ENCODE measurements at places on chromosomes 12 and 14.
A peak's percentile ranks its signal among the peaks of the same experiment; 100 is the strongest.

DNA sequence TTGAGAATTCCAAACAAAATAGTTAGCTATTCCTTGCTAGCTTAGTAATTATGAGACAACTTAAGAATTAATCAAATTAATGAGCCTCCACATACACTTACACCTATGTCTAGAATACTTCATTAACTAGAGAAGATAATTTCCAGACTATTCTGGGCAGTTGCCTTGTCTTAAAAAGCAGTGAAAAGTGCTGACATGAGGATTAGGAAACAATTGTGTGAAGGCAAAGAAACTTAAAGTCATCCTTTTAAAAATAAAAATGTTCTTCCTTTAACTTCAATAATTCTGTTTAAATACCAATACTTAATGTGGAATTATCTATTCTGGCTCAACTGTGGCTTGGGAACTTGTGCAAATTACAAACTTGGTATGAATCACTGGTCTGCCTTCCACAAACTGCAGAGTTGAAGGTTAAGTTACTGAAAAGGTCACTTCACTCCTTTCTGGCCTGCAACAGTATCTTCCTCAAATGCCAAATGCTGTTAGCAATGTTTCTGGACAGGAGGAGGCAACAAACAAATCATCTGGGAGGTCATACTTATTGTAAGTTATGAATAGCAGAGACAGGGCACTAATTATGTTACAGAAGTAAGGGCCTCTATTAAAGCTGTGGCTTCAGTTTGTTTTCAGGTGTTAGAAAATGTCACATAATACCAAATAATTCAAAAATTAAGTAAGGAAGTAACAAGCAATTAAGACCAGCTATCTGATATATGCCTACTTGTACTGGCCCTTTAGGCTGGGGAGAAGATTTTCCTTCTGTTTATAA, 19.2 kb downstream of the PPTC7 start:
- DNase-seq, result no peak

DNA sequence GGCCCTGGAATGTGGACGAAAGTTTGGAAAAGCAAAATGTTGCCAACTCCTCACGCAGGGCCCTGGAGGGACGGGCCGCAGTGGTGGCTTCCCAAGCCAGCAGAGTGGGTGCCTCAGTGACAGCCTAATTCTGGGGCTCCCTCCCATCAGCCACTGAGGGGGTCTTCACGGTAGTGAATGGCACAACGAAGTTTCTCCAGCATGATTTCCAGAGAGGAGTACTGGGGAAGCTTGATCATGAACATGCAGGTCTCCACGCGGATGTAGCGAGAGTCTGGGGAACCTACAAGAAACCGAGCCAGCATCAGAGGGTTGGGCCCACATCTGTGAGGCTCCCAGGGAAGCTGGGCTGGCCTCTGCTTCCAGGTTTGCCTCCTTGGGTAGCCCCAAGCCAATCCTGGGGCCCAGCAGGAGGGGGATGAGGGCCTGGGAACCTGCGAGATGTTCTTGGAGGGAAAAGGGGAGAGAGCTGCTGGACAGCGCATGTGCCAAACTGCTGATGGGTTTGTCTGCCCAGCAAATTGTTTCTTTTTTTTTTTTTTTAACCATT, 37.0 kb downstream of the TRAFD1 start:
- no peak for DNase-seq

DNA sequence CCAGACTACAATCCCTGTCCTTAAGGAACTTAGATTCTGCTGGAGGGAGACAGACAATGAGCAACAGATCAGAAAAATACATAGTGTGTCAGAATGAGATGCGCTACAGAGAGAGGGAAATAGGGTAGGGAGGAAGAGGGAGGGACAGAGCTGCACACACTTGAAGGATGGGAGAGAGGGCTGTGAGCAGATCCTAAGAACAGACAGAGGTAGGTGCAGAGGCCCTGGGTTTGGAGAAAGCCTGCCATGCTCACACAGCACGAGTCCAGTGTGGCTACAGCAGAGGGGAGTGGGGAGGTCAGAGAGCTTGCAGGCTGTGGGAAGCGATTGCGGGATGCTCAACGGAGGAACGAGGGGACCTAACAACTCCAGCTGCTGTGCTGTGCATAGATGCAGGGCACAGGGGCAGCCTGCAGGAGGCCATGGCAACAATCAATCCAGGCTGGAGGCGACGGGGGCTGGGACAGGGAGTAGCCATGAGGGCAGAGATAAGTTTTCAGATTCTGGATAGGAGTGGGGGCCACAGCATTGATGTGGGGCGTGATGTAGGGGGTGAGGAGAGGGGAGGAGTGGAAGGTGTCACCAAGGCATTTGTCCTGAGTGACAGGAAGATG, 20.7 kb downstream of the FAIM2 start:
- no peak for DNase-seq

- no peak for DNase-seq
These were observed 218.2 kb upstream of the ARHGAP5 start for GRCh38 chr14:31858868-31859267.

DNA sequence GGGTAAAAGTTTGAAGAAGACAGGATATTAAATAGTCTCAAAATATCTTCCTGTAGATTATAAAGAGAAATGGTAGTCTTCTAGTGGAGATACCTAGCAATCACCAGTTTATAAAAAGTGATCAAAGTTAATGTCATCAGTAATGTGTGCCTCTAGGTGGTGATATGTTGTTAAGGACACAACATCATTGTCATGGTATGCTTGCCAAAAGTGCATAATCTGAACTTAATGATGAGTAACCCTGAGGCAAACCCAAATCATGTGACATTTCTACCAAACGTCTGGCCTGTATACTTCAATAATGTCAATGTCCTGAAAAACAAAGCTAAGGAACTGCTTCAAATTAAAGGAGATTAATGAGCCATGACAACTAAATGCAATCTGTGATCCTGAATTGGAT, 214.7 kb downstream of the PHLDA1 start:
- DNase-seq, result no peak

- peak; percentile 43 for DNase-seq
These were observed 6.3 kb upstream of the LTBP2 start for GRCh38 chr14:74618078-74618952.

- DNase-seq, result no peak
These were observed 422.7 kb upstream of the SYT1 start for GRCh38 chr12:78441737-78442453.

DNA sequence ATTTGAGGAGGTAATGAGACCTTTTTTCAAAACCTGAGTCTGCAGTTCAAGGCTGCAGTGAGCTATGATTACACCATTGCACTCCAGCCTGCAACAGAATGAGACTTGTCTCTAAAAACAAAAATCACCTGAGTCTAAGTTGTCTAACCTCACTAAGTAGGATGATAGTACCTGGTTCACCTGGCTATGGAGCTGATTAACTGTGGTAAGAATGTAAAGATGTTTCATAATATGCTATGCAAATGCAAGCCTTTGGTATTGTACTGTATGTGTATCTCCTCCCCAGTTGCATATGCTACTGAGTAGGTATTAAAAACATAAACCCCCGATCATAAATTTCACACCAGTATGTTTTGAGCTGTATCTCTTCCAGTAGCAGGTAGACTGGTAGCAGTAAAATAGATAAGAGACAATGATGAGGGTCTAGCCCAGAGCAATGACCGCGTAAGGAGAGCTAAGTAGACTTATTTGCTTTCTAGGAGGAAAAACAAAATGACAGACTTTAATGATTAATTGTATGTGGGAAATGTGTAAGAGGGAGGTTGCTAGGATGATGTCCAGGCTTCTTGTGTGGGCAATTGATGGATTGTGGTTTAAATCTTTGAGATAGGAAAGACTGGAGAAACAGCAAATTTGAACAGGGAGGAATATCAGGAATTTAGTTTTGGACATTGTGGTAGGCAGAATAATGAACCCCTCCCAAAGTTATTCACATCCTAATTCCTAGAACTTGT, 41.6 kb upstream of the EGLN3 start:
- no peak for DNase-seq

- peak; percentile 20 for DNase-seq
These were observed 70.2 kb upstream of the GPHB5 start for GRCh38 chr14:63388766-63389431.

- DNase-seq, result no peak
These were observed 61.3 kb downstream of the C12orf50 start for GRCh38 chr12:87967871-87968270.

GRCh38 chr12:1655225-1655788, 26.3 kb downstream of the WNT5B start:
- no peak for DNase-seq

DNA sequence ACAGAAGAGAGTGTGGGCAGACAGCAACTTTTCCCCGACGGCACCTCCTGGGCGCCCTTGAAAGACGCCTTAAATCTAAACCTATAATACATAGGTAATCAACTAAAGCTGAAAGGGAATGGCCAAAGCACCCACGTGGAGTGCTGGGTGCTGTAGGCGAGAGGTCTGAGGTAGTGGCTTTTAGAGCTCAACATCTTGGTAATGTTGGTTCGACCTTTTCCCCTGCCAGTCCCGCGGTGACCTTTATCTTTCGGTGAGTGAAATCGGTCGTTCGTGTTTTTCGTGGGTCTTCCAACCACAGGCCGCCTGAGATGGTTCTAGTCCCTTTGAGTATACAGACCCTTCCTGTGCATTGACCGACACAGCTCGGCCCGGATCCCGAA, 9.1 kb downstream of the OR6S1 start:
- peak; percentile 11 for DNase-seq

- DNase-seq, result no peak
These were observed 1554.5 kb upstream of the FLRT2 start for GRCh38 chr14:83975435-83975834.

DNA sequence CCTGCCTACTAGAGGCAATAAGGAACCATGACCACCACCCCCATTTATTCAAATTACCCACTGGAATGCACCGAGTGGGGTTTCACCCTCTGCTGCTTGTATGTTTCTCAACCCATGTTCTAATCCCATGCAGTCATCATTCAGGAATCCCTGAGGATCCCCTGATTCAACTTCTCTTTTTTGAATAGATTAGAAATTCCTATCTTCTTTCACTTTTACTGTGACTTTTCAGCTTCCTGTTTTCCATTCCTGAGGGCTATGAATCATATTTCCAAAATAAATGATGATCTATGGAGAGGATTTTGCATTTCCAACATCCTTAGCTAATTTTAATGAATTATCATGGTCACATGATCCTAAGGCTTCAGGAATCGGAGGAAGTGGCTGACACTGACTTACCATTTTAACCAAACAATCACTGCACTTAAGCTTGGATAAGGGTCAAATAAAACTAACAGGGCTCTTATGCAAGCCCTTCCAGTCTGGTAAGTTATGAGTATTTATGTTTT, 19.4 kb upstream of the P2RX4 start:
- peak; percentile 29 for DNase-seq

DNA sequence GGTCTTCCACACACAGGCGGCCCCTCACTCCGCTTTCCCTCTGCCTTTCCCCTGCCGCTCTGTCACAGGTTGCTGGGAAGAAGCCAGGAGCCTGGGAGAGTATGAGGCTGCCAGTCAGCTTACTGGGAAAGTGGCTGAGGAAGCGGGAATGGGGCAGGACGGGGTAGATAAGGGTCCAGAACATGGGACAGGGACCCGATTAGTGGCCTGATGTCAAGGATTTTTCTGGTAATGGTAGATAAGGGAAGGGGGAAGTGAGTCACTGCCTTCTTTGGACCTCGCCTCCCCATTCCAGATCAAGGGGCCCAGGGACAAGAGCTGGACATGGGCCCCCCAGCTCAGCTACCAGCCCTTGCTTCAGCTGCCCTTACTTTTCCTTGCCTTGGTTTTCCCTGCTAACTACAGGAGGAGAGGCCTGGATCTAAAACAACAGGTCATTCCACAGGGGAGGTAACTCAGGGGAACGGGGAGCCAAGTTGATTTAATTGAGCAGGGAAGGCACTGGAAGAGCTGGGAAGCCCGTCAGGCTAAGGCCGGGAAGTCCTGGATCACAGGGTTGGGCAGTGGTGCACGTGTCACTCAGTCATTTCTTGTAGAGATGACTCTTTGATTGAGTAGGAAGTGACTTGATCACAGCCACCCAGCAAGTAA, 3.5 kb upstream of the LPAR5 start:
- no peak for DNase-seq

DNA sequence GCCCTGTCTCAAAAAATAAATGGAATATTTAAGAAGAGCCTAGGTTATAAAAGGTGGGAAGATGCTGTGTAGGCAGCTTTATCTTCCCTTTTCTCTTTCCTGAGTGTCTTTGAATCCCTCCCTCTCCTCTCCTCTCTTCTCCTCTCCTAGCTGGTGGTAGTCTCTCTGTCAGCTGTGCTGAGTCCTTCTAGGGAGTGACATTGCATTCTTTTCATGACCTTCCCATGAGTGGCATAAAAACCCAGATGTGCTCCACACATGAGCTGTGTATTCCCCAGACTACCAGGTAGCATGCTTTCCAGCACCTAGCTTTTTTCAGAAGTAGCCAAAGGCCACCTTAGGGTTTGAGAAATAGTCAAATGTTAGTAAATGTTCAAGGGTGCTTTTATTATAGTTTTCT, 23.6 kb downstream of the SAMD4A start:
- no peak for DNase-seq

DNA sequence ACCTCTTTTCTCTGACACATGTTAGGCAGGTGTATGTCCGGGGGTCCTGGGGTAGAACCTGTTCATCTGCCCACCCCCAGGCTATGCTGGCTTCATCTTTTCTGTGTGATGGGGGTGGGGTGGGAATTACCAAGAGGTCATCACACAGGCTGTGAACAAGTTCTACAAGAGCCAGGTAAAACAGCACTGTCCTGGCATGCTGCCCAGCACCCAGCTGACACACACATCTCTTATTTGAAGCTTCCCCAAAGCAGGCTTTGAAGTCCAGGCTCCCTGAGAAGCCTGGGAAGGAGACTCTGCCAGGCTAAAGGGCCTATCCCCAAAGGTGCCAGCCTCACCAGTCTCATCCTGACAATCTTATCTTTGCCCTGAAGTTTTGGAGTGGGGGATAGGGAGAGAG, 141.1 kb downstream of the ALG10 start:
- DNase-seq, result no peak

DNA sequence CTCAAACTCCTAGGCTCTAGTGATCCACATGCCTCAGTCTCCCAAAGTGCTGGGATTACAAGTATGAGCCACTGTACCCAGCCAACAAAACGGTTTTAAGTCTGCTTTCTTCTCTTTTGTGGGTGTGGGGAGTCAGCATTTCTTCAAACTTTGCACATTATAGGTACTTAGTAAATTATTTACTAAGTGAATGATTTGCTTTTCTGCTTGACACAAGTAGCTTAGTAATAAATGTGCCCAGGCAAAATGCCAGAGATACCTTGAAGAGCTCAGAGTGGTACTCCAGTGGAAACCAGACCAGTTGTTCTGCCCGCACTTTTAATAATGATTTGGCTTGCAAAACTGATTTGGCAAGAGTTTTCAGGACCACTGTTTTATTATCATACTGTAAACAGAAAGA, 15.0 kb downstream of the DEPDC4 start:
- DNase-seq, result no peak

- no peak for DNase-seq
These were observed 567.8 kb upstream of the TBX3 start for GRCh38 chr12:115251727-115252126.

- DNase-seq, result no peak
These were observed 49.9 kb downstream of the FUT8 start for GRCh38 chr14:65462411-65462810.

DNA sequence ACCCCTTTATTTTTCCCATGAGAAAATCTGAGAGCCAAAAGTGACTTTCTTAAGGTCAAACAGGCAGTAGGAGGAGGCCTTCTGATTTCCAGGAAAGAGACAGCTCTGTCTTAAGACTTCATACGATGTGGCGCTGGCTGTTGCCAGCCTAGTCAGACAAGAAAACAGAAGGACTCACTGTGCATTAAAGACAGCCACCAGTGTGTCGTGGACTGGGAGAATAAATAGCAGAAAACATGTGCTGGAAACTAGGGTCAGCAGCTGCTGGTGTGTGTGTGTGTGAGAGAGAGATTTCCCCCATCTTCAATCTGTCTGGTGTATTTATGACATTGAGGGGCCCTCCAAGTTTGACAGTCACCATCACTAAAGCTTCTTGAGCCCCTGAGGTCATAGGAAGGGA, 708.6 kb upstream of the TMEM132C start:
- no peak for DNase-seq

Measured in germinal center (tissue), 1 donor.